ENCODE measurements at places on chromosomes 2 and 18.

GRCh38 chr2:175362331-175362730, 180.8 kb upstream of the ATP5MC3 start:
- DNase-seq = peak; percentile 52

DNA sequence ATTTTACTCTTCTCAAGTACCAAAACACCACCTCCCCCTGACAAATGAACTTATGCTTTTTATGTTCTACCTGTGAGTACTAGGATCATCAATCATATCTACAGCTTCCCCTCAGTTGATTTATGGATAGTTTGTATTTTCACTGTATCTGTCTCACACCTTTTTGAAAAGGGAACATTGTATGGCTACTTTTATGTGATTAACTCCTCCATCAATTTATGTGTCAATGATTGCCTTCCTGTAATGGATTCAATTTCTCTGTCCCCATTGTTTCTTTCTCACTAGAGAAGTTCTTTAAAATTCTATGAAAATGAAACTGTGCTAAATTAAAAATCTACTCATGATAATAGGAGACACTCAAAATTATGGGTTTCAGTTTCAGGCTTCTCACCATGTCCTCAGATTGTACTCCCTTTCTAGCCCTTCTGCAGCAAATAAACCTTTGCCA, 935.0 kb downstream of the TRIB2 start:
- DNase-seq = peak; percentile 19

GRCh38 chr2:147548451-147548850, 296.4 kb upstream of the ACVR2A start:
- DNase-seq = no peak

- DNase-seq = no peak
Observed at GRCh38 chr2:12478151-12479064, 238.3 kb upstream of the TRIB2 start.

DNA sequence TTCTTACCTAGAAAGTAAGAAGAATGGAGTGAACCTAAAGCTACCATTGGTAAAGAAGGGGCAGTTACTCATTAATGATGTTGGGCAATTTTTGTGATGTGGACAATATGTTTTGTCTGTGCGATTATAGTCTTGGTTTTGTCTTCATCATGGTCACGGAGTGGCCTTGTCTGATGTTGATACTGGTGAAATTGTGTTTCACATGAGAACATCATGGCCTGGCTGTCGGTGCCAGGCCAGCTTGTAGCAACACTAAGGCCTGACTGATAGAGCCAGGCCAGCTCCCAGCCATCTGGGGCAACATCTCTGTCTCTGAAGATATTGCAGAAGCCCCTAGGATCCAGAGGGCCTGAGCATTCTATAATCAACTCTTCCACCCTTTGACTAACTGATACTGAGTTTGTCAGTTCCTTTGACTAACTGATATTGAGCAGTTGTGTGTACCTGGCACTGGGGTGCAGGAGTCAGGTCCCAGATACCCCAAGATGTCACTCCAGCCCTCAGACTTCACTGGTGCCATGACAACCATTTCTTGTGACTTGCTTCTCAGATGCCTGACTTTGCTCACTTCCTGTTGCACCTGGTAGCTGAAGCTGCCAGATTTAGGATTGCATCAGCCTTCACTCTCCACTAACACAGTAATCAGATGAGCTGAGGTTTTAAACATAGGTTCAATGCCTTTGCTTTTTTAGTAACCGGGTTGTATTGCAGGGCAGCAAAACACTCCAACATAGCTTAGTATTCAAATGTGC, 62.5 kb downstream of the RPIA start:
- DNase-seq = no peak

- DNase-seq = peak; percentile 37
Observed at GRCh38 chr2:58045580-58046334, 849 bp upstream of the VRK2 start.

GRCh38 chr18:79632765-79633164, 46.8 kb upstream of the CTDP1 start:
- no peak for DNase-seq

GRCh38 chr2:32798829-32799228, 147.9 kb upstream of the LTBP1 start:
- DNase-seq = no peak

- no peak for DNase-seq
Observed at GRCh38 chr18:13715330-13715729, 11.0 kb downstream of the FAM210A start.

DNA sequence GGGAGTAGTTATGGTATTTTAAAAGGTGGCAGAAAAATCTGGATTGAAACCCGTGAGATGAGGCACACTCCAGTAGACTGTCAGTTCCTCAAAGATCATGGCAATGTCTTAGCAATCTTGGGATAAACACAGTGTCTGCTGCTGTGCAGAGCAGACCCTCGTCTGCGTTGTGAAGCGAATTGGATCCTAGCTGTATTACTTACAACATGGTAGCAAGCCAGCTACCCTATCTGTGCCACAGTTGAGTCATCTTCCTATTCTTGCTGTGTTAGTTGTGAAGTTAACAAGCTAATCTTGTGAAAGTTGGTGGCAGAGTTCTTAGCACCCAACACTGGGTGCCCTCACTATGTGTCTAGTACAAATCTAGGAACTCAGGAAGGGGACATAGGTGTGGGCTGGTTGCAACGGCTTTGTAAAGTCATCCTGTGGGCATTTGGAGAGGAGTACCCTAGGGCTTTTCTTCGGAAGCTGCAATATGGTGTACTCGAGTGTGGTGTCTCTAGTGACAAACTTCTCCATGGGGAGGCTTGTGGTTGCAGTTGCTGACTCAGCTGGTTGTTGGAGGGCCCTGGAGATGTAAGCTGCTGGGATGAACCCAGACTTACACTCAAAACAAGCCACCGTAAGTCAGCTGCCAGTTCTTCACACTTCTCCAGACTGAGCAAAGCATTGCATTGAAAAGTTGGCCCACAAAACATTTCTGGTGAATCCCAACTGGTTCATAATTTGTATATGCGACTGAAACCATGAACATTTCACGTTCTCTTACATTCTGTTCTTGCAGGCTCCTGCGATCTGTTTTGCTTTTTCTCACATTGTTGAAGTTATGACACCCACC, 61.5 kb downstream of the ADCYAP1 start:
- no peak for DNase-seq

GRCh38 chr2:39938035-39938835, 159.2 kb upstream of the THUMPD2 start:
- no peak for DNase-seq

DNA sequence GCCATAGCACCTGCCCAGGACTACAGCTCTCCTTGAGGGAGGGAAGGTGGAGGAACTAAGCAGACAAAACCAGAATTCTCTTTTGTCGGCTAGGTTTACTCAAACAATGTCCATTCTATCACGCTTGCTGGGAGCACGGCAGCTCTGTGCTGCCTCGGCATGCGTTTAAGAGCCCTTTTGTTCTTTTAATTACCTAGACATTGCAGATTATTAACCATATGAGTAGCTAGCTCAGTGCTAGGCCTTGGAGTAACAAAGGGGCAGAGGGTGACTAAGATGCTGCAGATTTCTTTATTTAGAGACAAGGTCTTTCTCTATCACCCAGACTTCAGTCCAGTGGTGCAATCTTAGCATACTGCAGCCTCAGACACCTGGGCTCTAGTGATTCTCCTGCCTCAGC, 11.1 kb downstream of the MSGN1 start:
- peak; percentile 61 for DNase-seq

- no peak for DNase-seq
Observed at GRCh38 chr2:109117780-109118179, 11.2 kb upstream of the SH3RF3 start.

GRCh38 chr2:145524836-145525235, 1004.9 kb upstream of the ZEB2 start:
- no peak for DNase-seq

DNA sequence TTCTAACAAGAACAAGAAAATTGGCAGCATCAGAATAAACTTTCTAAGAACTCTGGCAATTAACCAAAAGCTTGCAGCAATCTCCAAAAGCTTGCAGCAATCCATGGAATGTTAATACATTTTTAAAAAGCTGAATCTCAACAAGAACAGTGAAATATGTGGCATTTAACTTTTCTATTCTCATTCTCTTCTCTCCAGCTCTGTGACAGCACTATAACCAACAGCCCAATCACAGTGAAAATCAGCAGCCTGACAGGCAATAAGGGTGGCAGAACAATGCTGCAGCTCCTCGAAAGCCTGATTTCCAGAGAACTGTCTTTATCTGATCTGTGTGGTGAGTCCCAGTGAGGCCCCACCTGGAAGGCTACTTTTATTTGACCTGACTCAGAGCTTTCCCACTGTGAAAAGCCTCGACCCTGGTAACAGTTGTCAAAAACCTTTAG, 60.0 kb downstream of the TMEM131 start:
- peak; percentile 80 for DNase-seq

- no peak for DNase-seq
Observed at GRCh38 chr2:204863336-204863735, 318.1 kb downstream of the PARD3B start.

- peak; percentile 99 for DNase-seq
Observed at GRCh38 chr18:31685097-31686082, 1.0 kb upstream of the B4GALT6 start.

- DNase-seq = peak; percentile 82
Observed at GRCh38 chr18:5893956-5894610, 1.2 kb downstream of the TMEM200C start.

- DNase-seq = no peak
Observed at GRCh38 chr2:127090281-127091120, 16.5 kb downstream of the BIN1 start.

GRCh38 chr2:152497481-152498052, 162.6 kb downstream of the FMNL2 start:
- DNase-seq = no peak

DNA sequence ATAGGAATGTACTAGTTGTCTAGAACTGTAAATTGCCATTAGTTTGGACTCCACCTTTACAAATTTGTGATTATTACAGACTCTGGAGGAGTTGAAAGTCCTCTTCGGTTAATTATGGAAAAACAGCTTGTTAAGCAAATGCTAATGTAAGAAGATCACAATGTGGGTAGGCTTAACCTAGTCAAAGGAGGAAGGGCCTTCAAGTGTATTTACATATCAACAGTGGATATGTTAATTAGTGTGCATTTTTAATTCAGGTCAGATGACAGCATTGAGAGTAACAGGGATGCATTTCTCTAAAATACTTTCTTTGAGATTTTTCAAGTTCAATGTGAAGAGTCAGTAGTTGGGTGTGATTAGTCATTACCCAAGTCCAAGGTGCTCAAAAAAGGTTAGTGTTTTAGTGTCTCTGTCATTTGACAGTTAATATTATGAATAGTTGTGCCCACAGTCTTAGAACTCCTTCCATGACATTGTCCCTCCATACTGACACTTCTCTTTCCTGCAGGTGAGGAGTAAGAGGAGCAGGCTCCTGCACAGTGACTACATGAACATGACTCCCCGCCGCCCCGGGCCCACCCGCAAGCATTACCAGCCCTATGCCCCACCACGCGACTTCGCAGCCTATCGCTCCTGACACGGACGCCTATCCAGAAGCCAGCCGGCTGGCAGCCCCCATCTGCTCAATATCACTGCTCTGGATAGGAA, 28.0 kb downstream of the CD28 start:
- DNase-seq = no peak

DNA sequence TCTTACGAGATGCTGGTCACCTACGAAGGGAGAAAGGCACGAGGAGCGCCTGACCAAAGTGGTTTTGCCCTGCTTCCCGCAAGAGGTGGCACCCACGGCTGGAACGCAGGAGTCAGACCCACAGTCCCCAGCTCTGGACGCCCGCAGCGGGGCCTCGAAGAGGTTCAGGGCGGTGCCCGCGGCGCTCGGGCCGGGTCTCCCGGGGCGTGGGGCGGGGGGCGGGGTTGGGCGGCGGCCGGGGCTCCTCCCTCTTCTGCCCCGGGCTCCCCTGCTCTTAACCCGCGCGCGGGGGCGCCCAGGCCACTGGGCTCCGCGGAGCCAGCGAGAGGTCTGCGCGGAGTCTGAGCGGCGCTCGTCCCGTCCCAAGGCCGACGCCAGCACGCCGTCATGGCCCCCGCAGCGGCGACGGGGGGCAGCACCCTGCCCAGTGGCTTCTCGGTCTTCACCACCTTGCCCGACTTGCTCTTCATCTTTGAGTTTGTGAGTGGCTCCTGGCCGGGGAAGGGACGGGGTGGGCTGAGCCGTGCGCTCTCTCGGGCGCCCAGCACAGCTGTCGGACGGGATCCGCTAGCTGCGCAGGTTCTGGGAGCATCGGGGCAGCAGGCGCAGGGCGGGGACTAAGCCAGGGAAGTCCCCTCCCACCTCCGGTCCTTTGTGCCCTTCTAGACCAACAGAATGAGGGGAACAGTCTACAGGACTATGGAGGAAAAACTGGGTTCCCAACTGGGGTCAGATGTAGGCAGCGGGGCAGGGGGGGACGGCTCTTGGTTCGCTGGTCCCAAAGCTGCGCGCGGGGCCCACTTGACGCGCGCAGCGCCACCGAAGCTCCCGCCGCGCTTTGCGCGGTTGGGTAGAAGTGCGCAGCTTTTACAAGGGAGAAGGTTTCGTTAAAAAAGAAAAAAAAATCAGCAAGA, at the start of gene MAL:
Gene MAL, plus strand, starts transcription at position 303 of the 914 bp plus-strand sequence. Its CDS starts 85 bp downstream, at position 388.
- peak; percentile 70 for DNase-seq

DNA sequence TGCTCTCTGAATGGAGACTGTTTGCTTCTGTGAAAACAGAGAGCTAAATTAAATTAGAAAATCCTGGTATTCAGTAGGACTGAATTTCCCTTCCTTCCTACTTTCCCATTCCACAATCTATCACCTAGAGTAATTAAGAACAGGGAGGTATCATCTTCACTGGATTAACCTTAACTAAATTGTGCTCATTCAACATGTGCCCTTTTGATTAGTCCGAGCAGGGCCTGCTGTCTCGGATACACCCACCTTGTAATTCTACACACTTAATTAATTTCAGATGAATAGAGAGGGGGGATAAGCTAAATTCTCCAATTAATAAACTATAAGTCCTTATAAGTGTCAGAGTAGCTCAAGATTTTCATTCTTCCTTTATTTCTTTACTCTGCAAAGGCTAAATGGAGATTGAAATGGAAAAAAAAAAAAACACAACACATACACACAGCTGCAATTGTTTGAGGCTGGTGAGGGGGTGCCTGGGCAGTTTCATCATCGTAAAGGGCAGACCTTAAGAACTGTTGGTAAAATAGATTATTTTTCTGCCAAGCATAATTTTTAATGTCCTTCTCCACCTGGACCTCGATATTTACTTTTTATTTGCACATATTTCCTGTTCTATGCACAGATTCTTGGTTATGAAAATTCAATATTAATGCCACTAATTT, 157.1 kb upstream of the SIX2 start:
- DNase-seq = peak; percentile 8
